ENCODE measurements at places on chromosomes 2 and 18.

DNA sequence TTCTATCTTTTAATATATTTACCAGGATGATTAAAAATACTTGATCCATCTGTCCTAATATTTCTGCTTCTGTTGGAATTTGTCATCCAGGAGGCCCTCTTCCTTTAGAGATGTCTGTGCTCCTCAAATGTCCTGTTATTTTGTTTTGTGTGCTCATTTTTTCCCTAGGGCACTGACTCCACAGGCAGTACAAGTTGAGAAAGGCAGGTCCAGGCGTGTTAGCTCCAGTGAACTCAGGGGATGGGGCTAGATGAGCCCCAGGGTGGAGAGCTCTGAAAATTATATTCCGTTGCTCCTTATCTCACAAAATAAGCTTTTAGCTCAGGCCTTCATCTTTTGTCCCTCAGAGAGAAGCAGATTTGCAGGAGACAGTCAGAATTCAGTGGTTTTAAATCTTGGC lies 105.7 kb downstream of the SLC4A3 start:
- DNase-seq, result no peak

- DNase-seq, result no peak
These were observed 9.6 kb downstream of the IL1B start for GRCh38 chr2:112827009-112827408.

DNA sequence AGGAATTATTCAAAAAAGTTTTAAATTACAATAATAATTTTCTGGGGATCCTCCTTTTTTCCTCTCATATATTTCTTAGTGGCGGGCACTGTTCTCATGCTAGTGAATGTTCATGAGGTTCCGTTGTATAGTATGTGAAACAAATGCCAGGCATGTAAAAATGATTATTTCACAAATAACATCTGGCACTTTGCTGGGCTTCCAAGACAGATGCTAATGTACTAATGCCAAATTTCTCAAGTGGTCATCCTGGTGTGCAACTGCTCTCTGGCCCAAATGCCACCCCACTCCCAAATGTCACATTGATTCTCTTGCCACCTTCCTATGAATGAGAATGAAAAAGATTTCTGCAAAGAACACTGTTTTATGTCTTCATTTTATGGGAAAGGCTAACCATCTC lies 564.0 kb upstream of the GCFC2 start:
- no peak for DNase-seq

DNA sequence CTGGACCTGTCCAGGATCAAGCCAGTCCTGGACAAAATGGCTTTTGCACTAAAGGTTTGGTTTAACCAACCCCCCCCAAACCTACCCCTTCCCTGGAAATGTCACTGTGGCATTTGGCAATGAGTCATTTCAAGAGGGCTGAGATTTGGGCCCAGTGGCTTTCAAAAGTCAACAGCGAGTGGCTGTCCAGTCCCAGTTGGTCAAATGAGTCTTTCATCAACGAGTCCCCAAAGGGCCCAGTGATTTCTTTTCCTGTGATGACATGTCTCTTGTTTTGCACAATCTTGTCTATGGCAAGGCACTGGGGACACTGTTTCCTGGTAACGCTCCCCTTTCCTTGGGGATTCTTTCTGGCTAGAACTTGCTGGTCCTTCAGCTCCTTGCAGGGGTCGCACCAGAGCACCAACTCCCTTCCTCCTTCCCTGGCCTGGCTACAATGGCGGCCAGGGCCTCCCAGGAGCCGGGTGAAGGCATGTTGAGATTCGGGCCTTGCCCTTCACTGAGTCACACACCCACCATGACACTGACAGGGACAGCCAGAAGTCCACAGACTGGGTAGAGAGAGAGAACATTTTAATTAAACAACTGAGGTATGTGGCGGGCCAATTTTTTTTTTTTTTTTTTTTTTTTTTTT lies 87.2 kb downstream of the SMAD7 start:
- DNase-seq, result no peak

DNA sequence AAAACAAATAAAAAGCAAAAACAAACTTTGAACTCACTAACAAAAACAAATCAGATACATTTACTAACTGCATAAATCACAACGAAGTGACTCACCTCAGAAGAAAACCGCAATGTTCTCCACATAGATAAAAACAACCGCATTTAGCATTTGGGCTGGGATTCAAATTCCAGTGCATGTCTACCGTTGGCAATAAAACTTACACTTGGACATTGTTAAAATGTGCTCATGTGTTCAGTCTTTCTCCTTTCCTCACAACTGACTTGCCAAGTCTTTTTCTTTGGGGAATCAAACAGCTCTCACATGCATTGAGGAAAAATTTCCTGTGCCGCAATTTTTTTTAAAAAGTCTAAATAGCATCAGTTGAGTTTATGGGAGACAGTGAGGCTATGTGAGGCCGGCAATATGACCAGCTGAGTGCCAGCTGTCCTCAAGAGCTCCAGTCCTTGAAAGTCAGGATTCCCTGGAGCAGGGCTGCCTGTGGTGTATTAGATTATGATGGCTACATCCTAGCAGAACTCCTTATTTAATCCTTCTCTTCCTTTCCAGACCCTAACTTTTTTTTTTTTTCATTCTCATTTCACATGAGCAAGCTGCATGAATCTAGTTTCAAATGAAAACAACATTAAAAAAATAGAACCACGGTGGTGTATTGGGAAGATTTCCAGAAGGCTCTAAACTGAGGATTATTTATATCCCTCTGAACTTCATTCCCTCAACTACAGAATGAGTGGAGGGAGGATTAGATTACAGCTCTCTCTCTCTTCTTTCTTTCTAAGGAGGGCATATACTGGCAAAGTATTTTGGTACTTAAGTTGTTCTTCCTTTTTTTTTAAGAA lies 70.2 kb upstream of the MEIS1 start:
- no peak for DNase-seq

DNA sequence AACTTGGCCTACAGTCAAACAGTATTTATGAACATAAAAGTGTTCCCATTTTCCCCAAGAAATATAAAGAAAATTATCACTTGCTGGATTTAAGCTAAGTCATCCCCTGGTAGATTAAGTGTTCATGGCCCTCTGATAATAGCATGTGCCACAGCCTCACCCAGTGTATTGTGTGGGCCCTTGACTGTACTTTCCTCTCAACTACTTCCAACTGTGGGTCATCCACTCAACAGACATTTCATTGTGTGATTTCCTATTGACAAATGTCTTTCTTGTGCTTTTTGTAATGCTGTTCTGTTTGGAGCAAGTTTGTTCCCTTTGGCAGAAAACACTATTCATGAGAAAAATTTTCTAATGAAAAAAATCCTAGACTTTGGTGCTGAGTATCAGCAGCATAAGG lies 48.4 kb upstream of the TMEM17 start:
- DNase-seq, result no peak

DNA sequence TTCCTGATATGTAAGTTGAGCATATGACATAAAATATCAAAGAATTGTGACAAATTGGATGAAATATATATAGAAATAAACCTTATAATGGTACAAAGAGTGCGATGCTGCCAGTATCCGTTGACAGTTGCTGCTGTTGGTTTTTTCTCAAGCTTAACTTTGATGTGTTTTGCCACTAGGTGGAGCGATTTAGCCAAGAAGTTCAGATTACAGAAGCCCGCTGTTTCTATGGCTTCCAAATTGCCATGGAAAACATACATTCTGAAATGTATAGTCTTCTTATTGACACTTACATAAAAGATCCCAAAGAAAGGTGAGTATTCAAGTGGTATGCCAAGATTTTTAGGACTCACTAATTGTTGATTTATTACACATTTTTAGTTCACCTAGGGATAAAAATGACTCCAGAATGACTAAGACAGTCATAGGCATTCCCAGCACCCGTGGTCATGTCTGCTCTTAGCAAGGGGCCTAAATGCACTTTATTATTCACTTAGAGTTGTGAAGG lies 2.1 kb downstream of the RRM2 start:
- DNase-seq, result no peak

DNA sequence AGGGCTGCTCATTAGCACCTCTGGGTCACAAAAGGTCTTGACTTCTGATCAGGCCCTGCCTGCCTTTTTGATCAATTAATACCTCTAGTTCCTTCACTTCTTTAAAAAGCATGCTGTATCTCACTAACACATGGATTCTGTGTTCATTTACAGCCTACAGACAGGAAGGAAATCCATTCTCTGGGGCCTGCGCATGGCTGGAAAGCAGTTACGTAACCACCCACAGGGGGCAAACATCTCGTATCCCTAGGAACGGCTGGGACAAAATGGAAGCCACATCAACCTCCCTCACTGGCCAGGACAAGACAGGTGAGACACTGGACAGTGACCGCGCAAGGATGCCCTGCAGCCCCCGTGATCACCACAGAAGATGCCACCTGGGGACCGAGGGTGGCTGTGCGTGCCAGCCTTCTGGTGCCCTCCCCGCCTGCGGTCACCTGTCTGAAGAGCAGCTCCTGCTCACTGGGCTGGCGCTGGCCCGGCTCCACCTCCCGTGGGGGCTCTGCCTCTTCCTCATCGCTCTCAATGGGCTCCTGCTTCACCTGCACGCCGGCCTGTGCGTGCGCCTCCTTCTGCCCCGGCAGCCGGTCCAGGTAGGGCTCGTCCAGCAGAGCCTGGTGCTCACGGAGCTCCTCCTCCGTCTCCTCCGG lies 266.9 kb downstream of the TWIST2 start:
- no peak for DNase-seq

DNA sequence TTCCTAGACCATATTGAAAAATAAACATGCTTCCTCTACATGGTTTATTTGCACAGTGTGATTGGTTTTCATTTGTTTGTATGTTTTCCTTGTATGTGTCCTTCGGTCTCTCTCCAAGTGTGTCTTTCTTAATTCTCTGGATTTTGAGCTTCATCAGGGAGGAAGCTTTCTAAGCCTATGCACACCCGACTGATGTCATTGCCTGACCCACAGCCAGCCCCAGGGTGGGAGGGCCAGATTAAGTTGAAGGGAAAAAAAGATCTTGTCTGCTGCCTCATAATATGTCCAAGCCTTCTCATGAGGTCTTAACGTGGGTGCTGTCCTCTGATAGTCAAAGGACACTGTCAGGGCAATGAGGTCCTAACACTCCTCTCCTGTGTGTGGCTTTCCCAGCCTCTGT lies 115.2 kb downstream of the MARCHF4 start:
- DNase-seq, result no peak

- no peak for DNase-seq
These were observed 59.8 kb downstream of the SH3YL1 start for GRCh38 chr2:203984-204383.

- no peak for DNase-seq
These were observed 75.6 kb downstream of the CELF4 start for GRCh38 chr18:37489998-37490397.

GRCh38 chr2:144595686-144596072 lies 75.8 kb upstream of the ZEB2 start:
- DNase-seq, result no peak

DNA sequence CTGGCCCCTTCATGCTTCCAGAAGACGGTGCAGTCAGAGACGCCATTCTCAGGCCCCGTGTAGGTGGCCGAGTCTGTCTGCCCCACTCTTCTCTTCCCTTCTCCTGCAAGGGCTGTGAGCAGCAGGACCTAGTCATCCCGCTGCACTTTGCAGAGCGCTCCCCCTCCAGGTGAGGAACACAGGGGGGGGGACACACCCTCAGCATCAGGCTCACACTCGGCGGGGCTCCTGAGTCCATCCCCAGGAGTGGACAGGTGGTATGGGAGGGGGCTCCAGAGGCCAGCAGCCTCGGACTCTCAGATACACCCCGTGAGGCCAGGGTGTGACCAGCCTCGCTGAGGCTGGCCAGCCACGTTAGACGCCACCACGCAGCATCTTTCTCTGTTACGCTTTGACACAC lies 460.5 kb upstream of the MYT1L start:
- DNase-seq, result no peak

- peak; percentile 61 for DNase-seq
These were observed at the start of gene ACKR3 for GRCh38 chr2:236569573-236569973. Gene ACKR3, plus strand, starts transcription at chr2:236569825. Its CDS starts 10,641 bp downstream, at chr2:236580466.

DNA sequence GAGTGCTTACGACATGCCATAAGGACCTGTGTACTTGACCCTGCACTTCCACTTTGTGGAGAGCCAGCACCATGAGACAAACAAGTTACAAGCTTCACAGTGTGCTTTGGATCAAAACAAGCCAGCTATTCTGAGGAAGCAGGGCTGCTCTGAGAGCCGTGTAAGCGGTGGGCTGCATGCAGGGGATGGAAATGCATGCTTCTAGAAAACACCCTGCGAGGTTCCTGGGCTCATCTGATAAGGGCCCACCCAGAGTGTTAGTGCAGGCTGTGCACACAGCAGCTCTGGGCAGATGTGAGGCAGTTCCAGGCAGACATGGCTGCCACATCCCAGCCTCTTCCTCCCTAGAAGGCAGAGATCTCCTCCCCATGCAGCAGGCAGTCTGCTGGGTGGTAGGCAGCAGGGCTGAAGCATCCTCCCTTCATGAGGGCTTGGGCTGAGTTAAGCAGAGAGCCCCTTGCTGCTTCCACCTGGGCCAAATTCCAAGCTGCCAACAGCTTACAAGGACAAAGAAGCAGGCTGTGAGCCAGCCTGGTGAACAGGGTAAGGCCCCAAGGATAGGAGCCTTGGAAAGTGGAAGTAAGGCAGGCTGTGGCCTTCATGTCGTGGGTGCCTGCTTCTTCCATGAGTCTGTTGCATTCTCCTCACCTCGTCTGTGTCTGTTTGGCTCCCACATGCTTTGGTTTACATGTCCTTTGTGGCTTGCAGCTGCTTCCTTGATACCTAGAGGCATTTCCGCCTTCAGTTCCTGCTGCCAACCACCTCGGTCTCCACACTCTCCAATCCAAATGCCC lies 7.7 kb downstream of the PSD4 start:
- no peak for DNase-seq

DNA sequence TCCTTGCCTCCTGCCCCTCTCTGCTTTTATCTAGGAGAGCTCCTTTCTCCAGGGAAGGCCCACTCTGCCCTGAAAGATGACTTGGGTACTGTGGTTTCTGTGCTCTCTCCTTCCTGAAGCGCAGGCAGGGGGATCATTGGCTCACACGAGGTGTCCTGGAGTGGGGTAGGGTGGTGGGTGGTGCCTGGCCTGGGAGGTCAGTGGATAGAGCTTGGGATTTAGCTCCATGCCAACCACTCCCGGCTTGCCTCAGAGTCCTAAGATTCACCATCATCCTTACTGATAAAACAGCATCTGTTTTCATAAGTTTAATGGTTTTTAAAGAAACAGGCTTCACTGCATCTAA lies 63.1 kb downstream of the CIB4 start:
- DNase-seq, result no peak

DNA sequence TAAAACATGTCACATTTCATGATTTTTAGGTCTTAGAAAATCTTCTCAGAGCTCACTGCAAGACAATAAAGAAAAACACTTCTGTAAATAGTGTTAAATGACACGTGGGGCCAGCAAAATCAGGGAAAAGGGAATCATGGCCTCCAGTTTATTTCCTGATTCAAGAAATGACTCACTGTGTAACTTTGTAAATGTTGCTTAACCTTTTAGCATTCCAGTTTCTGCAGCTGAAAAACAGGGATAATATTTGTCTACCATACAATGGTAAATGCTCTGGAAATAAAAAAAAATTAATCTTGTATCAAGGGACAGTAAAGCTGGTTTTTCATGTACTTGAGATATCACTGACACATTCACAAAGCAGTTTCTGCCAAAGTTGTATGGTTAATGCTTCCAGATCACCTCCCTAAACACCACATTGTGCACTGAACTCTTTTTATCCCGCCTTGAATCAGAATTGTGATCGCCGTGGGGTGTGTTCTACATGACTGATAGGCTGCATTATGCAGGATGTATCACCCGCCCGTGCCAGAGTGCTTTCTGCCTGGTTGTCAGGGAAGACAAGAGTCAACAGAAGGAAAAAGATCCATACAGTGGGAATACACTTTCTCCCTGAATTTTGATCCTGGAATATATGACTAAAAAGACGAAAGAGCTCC lies 238.8 kb downstream of the IKZF2 start:
- no peak for DNase-seq

- no peak for DNase-seq
These were observed 7.2 kb downstream of the BOLL start for GRCh38 chr2:197777823-197778407.

- no peak for DNase-seq
These were observed 507.5 kb downstream of the PARD3B start for GRCh38 chr2:205052781-205053180.
